ENCODE measurements at places on chromosomes 11 and 22.

- no peak for DNase-seq
- no peaks in the 10 kb centered on the region for H3K27me3 ChIP-seq
Measured at GRCh38 chr22:43090130-43090789, 1.1 kb upstream of the TTLL1 start.

- H3K27me3 ChIP-seq: peaks cover 43% of the 10 kb centered on the region
- H3K4me3 ChIP-seq: no peak overlapping the region
- H3K36me3 ChIP-seq: peaks cover 2% of the 10 kb centered on the region
Measured at GRCh38 chr11:69213316-69213715, 57.6 kb downstream of the SMIM38 start.

DNA sequence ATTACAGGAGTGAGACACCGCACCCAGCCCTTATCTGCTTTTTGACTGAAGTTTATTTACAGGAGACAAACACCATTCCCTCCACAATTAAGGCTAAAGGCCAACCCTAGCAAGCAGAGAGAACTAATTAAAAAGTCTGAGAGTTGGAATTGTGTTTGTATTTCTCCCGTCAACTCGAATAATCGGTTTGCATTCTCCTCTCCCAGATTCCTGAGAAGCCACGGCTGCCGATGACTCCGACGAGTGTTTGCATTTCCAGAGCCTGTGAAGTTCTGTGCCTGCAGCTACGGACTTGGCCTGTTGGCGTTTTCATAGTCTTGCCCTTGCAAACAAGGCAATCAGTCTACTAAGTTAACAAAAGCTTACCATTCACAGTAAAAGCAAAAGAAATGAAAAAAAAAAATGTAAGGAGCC lies 73.2 kb upstream of the NUP50 start:
- H3K36me3 ChIP-seq: peaks cover 1% of the 10 kb centered on the region
- H3K27ac ChIP-seq: no peak overlapping the region
- peaks cover 39% of the 10 kb centered on the region for H3K27me3 ChIP-seq
- DNase-seq: no peak

GRCh38 chr11:74909385-74909784 lies 39.5 kb downstream of the XRRA1 start:
- no peak for DNase-seq
- H3K27ac ChIP-seq: no peak overlapping the region
- peaks cover 23% of the 10 kb centered on the region for H3K36me3 ChIP-seq
- H3K27me3 ChIP-seq: no peaks in the 10 kb centered on the region

- H3K4me3 ChIP-seq: no peak overlapping the region
- H3K27ac ChIP-seq: no peak overlapping the region
Measured at GRCh38 chr22:47624252-47625012, 862.0 kb downstream of the TBC1D22A start.

GRCh38 chr11:134025082-134025429 lies 43.8 kb upstream of the JAM3 start:
- no peak overlapping the region for H3K27ac ChIP-seq
- H3K4me1 ChIP-seq: peaks cover 17% of the 10 kb centered on the region
- no peak overlapping the region for H3K4me3 ChIP-seq
- H3K27me3 ChIP-seq: peaks cover 11% of the 10 kb centered on the region

DNA sequence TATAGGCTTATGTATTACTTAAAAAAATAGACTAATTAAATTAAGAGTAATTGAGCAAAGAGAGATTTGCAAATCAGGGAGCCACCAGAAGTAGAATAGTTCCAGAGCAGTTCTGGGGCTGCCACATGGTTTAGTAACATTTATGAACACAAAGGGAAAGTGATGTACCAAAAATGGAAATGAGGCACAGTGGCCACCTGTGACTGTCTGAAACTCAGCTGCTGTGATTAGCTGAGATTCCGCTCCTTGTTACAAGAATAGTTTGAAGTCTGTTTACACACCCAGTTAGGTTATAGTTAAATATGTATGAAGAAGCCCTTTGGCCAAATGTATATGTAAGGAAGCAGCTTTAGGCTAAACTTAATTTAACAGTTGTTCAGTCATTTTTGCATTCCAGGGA lies 901.5 kb upstream of the CHORDC1 start:
- no peak for DNase-seq
- H3K27ac ChIP-seq: no peak overlapping the region
- H3K4me1 ChIP-seq: no peaks in the 10 kb centered on the region
- H3K36me3 ChIP-seq: no peaks in the 10 kb centered on the region
- no peaks in the 10 kb centered on the region for H3K27me3 ChIP-seq

GRCh38 chr11:79089601-79090000 lies 351.2 kb downstream of the TENM4 start:
- no peaks in the 10 kb centered on the region for H3K36me3 ChIP-seq
- no peaks in the 10 kb centered on the region for H3K4me1 ChIP-seq
- no peaks in the 10 kb centered on the region for H3K27me3 ChIP-seq
- H3K27ac ChIP-seq: no peak overlapping the region
- DNase-seq: no peak

GRCh38 chr22:35150183-35151107 lies 84.5 kb downstream of the ISX start:
- no peak overlapping the region for H3K4me3 ChIP-seq
- H3K27me3 ChIP-seq: peaks cover 67% of the 10 kb centered on the region
- peak; percentile 24 for DNase-seq
- H3K36me3 ChIP-seq: peaks cover 2% of the 10 kb centered on the region
- H3K27ac ChIP-seq: no peak overlapping the region

DNA sequence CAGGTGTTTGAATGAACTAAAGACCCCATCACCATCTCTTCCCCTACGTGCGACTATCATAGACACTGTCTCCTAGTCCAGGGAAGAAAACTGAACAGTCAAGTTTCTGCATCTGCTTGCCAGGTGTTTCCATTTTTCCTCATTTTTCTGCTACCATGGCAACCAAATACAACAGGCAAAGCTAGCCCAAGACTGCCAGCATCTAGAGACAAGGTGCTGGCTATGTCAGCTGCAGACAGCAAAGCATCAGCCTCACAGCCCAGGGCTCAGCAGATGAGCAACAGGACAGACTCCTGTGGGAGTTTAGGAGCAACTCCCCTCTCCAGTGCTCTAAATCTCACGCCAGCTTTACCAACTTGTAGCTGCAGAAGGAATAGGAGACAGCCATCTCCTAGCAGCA lies 124.3 kb downstream of the C11orf58 start:
- peaks cover 1% of the 10 kb centered on the region for H3K36me3 ChIP-seq
- H3K27me3 ChIP-seq: peaks cover 27% of the 10 kb centered on the region
- no peaks in the 10 kb centered on the region for H3K4me1 ChIP-seq
- DNase-seq: no peak
- no peak overlapping the region for H3K27ac ChIP-seq

DNA sequence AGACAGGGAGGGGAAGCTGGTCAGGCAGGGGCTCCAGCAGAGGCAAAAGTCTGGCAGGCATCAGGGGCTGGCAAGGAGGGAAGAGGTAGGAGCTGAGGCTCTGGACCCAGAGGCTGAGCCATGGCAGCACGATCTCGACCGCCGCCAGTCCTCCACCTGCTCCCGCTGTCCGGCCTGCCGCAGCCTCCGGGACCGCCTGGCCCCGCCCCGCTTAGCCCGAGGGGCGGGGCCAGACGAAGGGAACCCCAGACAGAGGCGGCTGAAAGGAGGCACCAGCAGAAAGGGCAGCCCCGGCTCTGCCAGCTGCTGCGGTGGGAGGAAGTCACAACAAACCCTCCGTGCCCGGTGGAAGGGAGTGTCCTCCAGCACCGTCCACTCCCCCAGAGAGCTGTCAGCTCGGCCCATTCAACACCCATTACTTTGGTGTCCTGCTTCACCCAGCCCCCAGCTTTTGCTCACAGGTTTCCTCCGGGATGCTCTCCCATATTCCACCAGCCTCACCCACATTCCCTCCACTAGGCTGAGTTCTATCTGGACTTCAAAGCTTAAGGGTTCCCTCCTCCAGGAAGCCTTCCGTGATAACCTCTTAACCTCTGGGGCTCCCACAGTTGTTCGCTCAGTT lies at the start of gene MFNG:
TSS of gene MFNG (minus strand) at position 161 of the 622 bp plus-strand sequence. CDS start 207 bp downstream, outside the sequence.
- peak; percentile 61 for DNase-seq
- H3K36me3 ChIP-seq: peaks cover 29% of the 10 kb centered on the region
- H3K27me3 ChIP-seq: no peaks in the 10 kb centered on the region
- H3K4me1 ChIP-seq: peaks cover 82% of the 10 kb centered on the region

GRCh38 chr11:71500601-71501021 lies 26.5 kb upstream of the KRTAP5-7 start:
- no peak overlapping the region for H3K27ac ChIP-seq
- H3K27me3 ChIP-seq: no peaks in the 10 kb centered on the region
- no peak overlapping the region for H3K4me3 ChIP-seq
- DNase-seq: no peak
- peaks cover 38% of the 10 kb centered on the region for H3K36me3 ChIP-seq

DNA sequence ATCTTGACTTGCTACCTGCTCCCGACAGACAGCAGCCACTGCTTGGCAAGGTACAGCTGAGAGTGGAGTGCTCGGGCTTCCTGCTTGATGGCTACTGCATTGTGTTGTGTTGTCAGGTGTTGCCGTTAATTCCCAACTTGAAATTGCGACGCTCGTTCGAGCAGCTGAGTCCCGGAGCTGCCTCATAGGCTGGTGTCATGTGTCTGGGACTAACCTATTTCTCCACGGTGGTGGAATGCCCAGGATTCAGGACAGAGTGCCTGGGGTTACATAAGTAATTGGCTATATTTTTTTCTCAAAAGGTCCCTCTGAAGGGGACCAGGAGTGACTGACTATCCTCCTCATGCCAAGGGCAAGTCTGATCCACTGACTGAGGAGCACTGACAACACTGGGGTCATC lies 18.5 kb downstream of the COMMD9 start:
- H3K27me3 ChIP-seq: no peaks in the 10 kb centered on the region
- H3K27ac ChIP-seq: no peak overlapping the region
- no peaks in the 10 kb centered on the region for H3K4me1 ChIP-seq
- H3K4me3 ChIP-seq: no peak overlapping the region
- no peak for DNase-seq

DNA sequence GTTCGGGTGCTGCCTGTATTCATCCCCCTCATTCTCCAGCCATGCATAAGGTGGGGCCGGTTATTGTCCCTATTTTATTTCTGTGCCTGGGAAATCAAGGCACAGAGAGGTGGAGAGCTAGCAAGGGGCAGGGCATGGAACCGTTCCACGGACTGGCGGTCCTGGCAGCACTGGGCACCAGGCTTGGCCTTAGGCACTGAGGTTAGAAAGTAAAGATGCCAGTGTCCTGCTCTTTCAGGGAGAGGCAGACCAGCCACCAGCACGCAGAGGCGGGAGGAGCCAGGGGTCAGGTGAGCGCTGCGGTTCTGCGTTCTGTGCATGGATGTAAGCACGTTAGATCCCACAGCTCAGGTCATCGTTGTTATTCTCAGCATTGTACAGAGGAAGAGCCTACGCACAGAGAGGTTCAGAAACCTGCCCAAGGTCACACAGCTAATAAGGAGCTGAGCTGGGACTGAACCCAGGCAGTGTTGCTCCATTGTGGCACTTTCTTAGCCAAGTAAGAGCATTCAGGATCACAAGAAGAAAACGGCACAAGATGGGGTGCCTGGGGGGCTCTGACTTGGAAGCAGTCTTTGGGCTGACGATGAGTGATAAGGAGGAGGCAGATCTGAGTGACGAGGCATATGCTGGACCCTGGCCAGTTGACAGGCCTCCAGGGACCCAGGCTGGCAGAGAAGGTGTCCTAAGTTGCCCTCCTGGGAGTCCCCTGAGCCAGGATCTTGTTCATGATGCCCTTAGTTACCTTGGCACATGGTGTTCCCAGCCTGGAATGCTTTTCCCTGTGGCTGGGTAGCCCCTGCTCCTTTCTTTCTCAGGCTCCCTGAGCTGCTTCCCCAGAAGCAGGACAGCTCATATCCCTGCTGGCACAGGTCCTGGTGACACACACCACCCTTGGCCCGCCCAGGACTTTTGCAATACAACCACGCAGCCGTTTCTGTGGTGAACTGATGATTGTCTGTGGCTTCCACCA lies 41.1 kb downstream of the OSBPL5 start:
- H3K4me3 ChIP-seq: no peak overlapping the region
- H3K27ac ChIP-seq: no peak overlapping the region
- H3K27me3 ChIP-seq: no peaks in the 10 kb centered on the region
- H3K36me3 ChIP-seq: peaks cover 14% of the 10 kb centered on the region
- H3K4me1 ChIP-seq: no peaks in the 10 kb centered on the region

- H3K36me3 ChIP-seq: no peaks in the 10 kb centered on the region
- peaks cover 11% of the 10 kb centered on the region for H3K4me1 ChIP-seq
- DNase-seq: no peak
- peak overlapping the region; percentile 79 for H3K4me3 ChIP-seq
Measured at GRCh38 chr11:75667831-75668450, 897 bp downstream of the MAP6 start.

GRCh38 chr11:89358761-89359160 lies 132.4 kb downstream of the NOX4 start:
- H3K27ac ChIP-seq: no peak overlapping the region
- no peak overlapping the region for H3K4me3 ChIP-seq
- H3K4me1 ChIP-seq: no peaks in the 10 kb centered on the region
- H3K36me3 ChIP-seq: no peaks in the 10 kb centered on the region
- no peak for DNase-seq

- no peak overlapping the region for H3K27ac ChIP-seq
- H3K27me3 ChIP-seq: no peaks in the 10 kb centered on the region
- peaks cover 6% of the 10 kb centered on the region for H3K36me3 ChIP-seq
- peaks cover 8% of the 10 kb centered on the region for H3K4me1 ChIP-seq
- no peak overlapping the region for H3K4me3 ChIP-seq
Measured at GRCh38 chr11:1453611-1454034, 33.0 kb downstream of the MOB2 start.

DNA sequence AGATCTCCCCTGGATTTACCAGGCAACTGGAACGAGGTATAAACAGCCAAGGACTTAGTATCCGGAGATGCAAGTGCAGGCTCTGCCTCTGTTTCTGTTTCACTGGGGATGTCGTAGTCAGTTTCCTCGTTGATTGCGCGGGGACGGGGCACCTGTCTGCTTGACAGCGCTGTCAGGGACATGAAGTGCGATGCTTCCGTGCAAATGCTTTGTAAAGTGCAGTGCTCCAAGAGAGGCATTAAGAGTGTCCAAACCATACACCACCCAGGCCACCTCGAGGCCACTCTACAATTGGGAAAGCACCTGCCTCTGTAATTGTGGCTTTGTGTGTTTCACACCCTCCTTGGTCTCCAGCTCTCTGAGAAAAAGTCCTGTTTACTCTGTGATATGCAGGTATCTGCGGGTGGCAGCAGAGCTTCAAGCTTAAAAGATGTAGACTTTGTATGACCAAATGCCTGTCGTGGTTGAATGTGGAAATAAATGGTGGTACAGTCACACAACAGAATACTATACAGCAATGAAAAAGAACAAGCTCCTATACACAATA lies 18.6 kb upstream of the CD5 start:
- no peak for DNase-seq
- H3K4me3 ChIP-seq: peak overlapping the region; percentile 79
- H3K36me3 ChIP-seq: peaks cover 9% of the 10 kb centered on the region
- peaks cover 44% of the 10 kb centered on the region for H3K4me1 ChIP-seq

DNA sequence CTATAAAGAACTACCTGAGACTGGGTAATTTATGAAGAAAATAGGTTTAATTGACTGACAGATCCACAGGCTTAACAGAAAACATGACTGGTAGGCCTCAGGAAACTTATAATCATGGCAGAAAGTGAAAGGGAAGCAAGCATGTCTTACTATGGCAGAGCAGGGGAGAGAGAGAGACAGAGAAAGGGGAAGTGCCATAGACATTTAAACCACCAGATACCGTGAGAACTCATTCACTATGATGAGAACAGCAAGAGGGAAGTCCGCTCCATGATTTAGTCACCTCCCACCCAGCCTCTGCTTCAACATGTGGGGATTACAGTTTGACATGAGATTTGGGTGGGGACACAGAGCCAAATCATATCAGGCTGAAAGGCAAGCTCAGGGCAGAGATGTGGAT lies 327.1 kb upstream of the DDI1 start:
- no peak overlapping the region for H3K4me3 ChIP-seq
- DNase-seq: no peak
- no peak overlapping the region for H3K27ac ChIP-seq
- H3K27me3 ChIP-seq: peaks cover 14% of the 10 kb centered on the region

- peaks cover 4% of the 10 kb centered on the region for H3K36me3 ChIP-seq
- DNase-seq: no peak
- no peak overlapping the region for H3K4me3 ChIP-seq
- peaks cover 59% of the 10 kb centered on the region for H3K27me3 ChIP-seq
- H3K4me1 ChIP-seq: peaks cover 17% of the 10 kb centered on the region
Measured at GRCh38 chr22:39459681-39460080, 2.9 kb downstream of the MGAT3 start.

All from central memory CD8-positive, alpha-beta T cell (primary cell).